ENCODE measurements at places on chromosomes 2 and 18.

- no peak for DNase-seq
Observed at GRCh38 chr2:48346124-48346536, 183.8 kb upstream of the STON1 start.

GRCh38 chr2:63834401-63834800, 7.3 kb upstream of the UGP2 start:
- no peak for DNase-seq

DNA sequence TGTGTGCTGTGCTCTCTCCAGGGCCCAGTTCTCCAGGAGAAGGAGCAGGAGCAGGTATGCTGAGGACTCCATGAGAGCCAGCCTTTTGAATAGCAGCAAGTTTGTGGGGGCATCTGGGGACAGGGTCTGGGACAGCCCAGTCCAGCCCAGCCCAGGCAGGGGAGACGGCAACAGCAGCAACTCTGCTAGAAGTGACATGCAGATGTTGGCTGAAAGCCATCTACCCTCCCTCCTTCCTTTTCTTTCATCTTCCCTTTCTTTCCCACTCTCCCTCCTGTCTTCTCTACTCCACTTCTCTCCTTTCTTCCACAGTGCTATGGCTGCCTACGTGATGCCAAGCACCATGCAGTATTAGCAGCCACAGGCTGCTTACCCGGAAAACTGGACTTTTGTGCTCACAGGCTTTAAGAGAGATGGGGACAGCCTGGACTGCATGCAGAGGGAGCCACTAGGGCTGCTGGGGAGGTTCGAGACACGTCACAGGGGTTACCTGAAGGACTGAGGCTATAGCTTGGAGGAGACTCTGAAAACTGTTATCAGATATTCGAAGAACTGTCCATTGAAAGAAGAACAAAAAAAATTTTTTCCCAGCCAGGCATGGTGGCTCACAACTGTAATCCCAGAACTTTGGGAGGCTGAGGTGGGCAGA, 23.8 kb upstream of the YWHAQ start:
- DNase-seq: no peak

DNA sequence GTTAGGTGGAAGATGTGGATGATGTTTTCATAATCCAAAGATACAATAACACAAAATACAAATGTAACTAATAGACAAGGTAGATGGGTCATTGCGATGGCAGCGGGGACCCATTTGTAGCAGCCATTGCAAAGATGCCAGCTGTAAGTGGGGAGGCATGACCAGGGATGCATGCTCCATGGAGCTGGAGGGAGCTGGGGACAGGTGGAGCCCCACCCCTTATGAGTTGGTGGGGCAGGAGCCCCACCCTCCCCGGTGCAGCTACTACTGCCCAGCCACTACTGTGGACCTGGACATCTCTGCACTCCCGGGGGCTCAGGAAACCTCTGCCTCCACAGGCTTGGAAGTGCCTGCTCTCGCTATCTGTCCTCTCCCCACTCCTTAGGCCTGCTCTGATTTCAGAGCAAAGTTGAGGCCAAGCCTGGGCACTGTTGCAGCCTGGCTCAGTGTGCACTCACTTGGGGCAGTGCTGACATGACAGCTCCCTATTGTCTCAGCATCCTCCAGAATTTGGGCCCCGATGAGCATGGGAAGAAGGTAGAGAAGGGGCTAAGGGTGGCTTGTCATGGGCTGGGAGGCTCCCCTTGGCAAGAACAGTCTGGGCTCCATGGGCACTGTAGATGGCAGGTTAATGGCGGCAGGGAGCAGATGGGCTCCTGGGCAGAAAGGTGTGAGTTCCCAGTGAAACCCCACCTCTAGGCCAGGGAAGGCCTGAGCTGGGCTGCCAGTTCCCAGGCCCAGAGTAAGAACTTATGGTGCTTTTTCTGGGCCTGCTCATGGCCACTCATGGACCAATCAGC, 81.1 kb downstream of the ZNF804A start:
- no peak for DNase-seq

- no peak for DNase-seq
Observed at GRCh38 chr2:147099845-147100244, 745.0 kb upstream of the ACVR2A start.

DNA sequence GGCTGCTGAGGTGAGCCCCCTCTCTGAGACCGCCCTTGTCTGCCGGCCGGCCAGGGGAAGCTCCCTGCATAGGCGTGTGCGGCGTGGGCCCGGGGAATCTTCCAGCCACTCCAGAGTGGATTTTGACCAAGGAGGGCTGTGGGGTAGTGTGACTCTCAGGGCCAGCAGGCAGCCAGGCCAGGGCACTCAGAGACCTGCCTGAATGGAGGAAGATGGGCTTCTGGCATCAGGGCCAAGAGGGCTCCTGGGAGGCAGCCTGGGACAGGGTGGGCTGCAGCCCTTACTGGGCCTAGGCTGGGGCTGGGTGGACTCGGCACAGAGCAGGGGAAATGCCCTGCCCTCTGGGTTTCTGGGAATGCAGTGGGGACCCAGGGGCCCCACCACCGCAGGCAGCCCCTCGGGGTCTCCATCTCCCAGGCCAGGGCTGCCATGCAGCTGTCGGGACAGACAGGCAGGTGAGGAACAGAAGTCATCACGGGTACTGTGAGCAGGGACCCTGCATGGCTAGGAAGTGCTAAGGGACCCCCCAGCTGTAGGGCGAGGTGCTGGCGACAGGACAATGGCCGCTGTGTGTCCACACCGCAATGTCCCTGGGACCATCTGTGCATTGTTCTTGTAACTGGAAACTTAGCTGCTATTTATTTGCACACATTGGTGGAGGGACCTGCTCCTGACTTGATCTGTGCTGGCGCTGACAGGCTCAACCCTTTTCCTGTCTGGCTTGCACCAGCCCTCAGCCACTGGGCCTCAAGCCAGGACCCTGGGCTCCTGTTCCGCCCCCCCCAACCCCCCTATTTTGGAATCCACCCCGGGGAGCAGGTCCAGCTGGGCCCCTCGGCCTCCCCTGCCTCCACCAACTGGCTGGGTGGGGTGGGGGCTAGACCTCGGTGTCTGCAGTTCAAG, 4.1 kb downstream of the PDCD1 start:
- DNase-seq: no peak

DNA sequence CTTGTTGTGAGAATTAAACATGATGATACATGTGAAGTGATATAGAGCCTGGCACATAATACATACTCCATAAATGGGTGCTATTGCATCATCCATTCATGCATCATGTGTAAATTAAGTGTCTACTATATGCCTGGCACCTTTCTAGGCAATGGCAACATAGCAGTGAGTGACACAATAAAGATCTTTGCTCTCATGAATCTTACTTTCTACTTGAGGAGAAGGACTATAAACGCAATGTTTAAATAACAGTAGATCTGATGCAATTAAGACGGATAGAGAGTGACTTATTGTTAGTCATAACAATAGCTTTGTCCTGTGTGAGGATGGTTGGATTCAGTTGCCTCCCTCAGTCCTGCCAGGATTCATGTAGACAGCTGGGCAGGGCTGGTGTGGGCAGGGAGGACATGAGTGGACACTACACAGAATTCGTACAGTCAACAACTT, 88.4 kb upstream of the NPAS2 start:
- DNase-seq: no peak

GRCh38 chr2:30359644-30360167, 87.3 kb upstream of the LCLAT1 start:
- peak; percentile 48 for DNase-seq

DNA sequence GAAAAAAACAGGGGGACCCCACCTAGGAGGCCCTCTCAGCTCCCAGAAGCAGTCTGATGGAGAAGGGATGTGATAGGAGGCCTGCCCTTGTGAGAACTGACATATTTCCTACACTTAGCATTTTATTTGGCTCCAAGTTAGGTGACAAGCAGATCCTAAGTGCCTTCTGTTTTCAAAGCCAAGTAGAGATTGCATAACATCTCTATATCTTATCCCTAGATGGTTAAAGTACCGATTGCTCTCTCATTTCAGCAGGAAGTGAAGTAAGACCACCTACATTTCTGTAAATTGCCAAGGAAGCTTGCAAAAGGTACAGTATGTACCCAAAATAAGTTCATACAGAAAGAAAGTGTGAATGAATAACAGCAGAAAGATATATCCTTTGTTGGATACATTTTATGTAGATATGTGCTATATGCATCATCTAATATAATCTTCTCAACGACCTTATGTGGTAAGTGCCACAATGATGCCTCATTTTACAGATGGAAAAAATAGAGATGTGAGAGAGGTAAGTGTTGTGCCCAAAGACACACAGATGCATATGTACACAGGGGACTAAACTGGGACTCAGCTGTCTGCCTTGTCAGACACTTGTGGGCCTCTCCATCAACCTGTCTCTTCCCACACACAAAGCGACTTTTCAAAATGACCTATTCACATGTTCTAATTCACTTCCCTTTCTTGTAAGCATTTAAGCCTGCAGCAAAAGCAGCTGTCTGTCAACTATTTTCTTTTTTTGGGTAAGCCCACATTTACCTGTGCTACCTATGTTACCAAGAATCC, 38.9 kb downstream of the DHRS9 start:
- no peak for DNase-seq

DNA sequence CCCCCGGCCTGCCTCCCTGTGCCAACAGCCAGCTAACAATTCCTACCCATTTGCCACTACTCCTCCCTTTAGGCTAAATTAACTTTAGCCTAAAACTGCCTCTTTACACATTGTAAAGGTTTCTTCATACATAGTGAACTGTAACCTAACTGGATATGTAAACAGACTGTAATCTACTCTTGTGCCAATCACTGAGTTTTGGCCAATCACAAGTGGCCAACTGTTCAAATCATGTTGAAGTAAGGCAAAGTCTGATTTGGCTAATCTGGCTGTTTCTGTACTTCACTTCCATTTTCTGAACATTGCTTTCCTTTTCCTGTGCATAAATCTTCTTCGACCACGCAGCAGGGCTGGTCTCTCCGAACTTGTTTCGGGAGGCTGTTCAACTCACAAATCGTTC, 103.6 kb upstream of the LYPD6 start:
- DNase-seq: no peak

DNA sequence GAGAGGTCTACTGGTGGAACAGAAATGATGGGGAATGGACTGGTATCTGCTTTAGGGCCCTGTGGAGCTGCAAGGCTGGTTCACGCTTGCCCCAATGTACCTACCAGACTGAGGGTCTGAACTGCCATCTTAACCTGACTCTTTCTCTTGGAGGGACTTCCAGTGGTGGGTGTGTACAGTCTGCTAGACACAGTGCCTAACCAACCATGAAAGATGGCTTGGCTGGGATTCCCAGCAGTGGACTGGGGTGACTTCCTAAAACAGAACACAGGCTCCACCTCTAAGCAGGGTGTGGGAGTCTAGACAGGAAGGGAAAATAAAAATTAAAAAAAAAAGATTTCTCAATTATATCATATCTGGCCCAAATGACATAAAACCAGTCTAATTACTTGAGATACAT, 25.5 kb upstream of the MYO3B start:
- no peak for DNase-seq

- no peak for DNase-seq
Observed at GRCh38 chr2:236787885-236788284, 218.3 kb downstream of the ACKR3 start.

GRCh38 chr2:224222291-224222690, 179.6 kb downstream of the FAM124B start:
- no peak for DNase-seq

GRCh38 chr2:51812138-51812866, 780.4 kb upstream of the NRXN1 start:
- DNase-seq: no peak

DNA sequence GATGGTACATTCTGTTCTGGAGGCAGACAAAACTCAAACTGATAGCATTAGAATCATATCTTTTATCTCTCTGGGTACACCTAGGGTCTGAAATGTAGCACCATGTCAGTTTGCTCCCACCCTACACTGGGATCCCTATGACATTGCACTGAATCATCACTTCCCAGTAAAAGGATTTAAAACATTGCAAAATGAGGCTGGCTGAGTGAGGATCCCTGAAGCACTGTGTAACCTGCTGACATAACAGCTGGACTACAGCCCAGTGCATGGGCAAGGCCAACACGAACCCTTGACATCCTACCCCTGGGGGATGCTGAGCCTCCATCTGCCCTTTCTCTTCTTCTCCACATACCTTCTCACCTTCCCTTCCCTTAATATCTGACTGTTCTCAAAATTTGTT, 253.2 kb downstream of the TTC32 start:
- DNase-seq: no peak

DNA sequence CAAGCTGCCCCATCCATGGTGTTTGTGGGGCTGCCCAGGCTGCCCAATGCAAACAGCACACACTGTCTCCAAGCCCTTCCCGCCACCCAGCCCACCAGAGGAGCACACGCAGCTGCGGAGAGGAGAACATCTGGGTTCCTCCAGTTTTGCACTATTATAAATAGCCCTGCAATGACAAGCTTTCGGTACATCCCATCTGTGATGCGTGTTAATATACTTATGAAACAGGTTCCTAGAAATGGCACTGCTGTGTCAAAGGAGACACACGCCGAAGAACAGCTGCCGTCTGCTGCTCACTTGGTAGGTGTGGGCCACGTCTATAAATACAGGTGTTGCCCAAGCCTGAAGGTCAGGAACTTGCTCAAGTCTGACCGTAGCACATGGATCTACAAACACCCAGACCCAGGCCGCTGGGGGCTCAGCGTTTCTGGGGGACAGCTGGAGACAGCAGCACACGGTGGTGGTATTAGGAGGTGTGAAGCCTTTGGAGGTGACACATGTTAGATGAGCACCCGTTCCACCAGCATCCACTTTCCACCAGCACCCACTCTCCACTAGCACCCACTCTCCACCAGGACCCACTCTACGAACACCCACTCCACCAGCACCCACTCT, 34.3 kb downstream of the PXDN start:
- DNase-seq: no peak

- no peak for DNase-seq
Observed at GRCh38 chr18:35171315-35171987, 69.4 kb upstream of the ZNF397 start.

DNA sequence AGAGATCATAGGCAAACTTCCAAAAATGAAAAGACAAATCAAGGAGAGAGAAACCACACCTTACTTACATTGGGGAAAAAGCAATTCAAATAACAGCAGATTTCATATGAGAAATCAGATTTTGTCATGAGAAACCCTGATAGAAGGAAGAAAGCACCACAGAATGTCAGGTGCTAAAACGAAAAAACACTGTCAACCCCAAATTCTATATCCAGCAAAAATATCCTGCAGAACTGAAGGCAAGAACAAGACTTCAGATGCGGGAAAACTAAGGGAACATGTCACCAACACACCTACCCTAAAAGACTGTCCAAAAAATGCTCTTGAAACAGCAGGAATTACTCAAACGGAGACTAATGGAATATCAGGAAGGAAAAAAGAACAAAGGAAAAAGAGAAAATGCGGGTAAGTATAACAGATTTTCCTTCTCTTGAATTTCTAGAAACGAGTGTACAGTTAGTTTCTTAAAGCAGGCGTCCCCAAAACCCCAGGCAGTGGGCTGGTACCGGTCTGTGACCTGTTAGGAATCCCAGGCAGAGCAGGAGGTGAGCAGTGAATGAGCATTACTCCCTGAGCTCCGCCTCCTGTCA, 7.3 kb upstream of the ID2 start:
- no peak for DNase-seq

GRCh38 chr18:79800371-79801180, 2.8 kb downstream of the KCNG2 start:
- no peak for DNase-seq

Data from activated CD8-positive, alpha-beta memory T cell treated with anti-CD3 and anti-CD28 coated beads for 24 hours (primary cell).